ENCODE measurements at places on chromosomes 6 and 20.

DNA sequence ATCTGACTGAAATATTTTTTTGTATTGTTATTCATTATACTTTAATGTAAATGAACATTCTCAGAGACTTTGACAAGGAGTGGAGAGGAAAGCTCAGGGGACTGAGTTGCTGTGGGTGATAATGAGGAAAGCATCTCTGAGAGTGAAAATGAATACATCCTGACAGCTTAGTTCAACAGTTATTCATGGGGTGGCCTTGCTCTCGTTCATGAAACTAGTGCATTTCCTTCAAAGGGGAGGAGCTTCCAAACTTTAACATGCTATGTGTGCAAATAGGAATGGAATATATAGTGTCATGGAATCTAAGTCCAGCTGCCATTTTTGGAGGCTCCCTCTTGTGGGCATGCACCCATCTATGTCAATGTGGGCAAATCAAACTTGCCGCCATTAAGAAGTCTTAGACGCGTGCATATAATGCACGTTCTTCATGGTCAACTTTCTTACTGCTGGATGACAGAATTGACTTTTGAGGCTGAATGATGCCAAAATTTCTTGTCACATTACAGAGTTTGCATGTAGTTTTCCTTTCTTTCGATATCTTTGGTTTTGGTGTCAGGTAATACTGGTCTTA is 124.3 kb upstream of the TMEM170B start:
- DNase-seq: no peak

GRCh38 chr6:157469378-157469777 is 88.4 kb downstream of the ZDHHC14 start:
- no peak for DNase-seq

DNA sequence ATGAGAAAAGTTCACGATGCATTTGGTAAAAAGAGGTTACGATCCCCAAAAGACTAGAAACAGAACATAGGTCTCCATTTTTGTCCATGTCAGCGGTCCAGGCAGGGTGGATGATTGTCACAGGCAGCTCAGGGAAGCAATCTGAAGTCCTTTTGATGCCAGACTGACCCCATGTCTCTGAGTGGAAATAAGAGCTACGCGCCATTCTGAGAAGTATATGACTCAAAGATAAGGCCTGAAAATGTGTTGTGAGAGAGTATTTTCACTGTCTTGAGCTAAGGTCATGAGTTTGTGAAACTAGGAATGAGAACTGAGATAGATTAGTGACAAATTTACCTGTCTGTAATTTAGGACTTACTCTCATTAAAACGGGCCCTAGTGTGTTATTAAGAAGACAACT is 69.5 kb downstream of the LYRM4 start:
- no peak for DNase-seq

- no peak for DNase-seq
Measured at GRCh38 chr6:125296471-125296870, 5.3 kb downstream of the HDDC2 start.

- DNase-seq: no peak
Measured at GRCh38 chr20:42963796-42964195, 225.9 kb downstream of the PTPRT start.

DNA sequence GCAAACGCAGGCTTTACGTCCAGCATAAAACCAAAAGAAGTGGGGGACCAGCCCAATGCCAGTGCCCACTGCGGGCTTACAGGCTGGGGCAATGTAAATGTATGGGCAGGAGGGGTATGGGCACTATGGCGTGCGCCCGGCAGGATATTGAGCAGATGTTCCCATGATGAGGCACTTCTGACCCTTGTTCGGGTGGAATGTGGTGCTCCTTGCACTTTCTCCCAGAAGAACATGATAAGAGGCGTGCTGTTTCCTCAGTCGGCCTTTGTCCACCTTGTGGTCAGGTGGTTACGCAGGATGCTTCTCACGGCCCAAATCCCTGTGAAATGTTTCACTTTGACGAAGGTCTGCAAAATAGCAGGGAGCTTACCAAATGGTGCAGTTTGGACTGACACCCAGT is 4.8 kb upstream of the GPR31 start:
- DNase-seq: peak; percentile 61

GRCh38 chr6:74439123-74439811 is 743.3 kb downstream of the CD109 start:
- DNase-seq: no peak

DNA sequence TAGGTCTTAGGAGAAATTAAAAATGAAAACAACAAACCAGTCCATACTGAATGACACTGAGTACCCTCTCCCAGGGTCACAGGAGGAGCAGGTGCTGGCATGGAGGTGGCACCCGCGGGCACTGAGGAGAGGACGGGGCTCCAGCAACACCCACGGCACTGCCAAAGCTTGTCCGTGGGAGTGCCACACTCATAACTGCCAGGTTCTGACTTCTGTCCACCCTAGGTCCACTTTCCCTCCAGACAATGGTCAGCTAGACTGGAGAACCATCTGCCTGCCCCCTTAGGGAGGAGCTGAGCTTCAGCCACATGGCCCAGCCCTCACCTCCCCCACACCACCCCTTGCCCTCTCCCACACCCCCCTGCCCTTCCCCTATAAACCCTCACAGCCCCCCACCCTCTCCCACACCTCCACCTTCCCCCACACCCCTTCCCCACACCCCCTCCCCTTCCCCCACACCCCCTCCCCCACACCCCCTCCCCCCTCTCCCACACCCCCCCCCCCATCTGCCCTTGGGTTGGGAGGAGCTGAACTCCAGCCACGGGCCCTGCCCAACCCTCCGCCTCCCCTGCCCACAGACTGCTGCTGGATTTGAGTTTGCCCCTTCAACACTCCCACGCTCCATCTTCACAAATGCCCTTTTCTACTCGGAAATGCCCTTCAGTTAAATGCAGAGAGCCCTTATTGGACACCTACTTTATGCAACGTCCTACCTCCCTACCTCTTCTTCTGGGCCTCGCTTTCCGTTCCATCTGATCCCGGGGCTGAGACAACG is 129.6 kb downstream of the TAF4 start:
- peak; percentile 40 for DNase-seq

GRCh38 chr6:89433252-89434149 is 549 bp downstream of the ANKRD6 start:
- peak; percentile 72 for DNase-seq

DNA sequence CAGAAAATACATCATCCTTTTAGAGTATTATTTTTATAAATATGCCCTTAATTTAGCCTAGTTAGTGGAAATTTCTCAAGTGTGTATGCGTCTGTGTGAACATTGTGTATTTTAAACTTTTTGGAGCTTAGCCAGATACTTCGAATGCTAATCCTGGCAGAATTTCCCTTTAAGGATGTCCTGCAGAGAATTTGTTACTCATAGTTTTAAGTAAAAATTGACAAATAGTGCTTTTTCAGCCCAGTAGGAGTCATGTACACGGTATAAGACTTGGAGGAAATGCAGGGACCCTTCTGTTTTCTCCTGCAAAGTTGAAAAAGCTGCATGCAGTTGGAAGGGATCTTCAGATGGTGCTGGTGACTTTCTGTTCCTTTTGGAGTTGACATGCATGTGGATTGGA is at the start of gene FHL5:
Gene FHL5 (plus strand): TSS at position 243 of the 400 bp plus-strand sequence. CDS start 40,486 bp downstream, outside the sequence.
- DNase-seq: no peak

GRCh38 chr6:97123112-97123511 is 159.9 kb downstream of the MMS22L start:
- no peak for DNase-seq

- DNase-seq: no peak
Measured at GRCh38 chr20:62313021-62313420, 10.2 kb downstream of the ADRM1 start.

- DNase-seq: no peak
Measured at GRCh38 chr20:30288346-30288745, 969.1 kb upstream of the DEFB115 start.

GRCh38 chr6:132814716-132815570 is 574 bp downstream of the RPS12 start:
- DNase-seq: no peak

DNA sequence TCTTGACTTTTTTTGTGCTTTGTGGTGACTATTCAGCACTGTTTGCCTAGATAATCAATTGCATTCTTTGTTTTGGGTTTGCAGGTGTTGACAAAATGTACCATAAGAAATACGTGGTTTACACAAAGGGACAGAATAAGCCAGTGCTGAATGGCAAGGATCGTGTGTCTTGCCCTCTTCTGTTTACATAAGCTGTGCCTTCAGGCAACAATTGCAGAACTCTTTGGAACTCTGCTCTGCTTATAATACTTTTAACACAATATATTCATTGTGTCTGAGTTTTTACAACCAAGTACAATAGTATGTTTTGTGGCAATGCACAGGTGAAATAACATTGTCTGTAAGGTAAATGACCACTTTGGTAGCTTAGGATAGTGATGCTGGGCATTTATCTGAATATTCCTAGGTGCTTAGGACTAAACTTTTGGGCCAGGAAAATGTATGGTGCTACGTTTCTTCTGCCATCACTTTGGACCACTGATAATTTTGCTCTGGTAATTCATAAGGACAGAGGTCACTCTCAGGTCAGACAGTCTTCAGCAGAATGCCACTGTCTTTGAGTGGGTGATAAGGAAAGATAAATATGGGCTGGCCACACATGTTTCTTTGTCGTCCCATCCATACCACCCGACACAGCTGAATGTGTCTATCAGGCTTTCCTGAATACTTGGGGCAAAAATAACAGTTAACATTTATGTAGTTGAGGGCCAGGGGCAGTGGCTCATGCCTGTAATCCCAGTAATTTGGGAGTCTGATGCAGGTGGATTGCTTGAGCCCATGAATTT is 344.6 kb upstream of the IMPG1 start:
- DNase-seq: no peak

- DNase-seq: no peak
Measured at GRCh38 chr20:725491-725890, 42.8 kb downstream of the SLC52A3 start.

GRCh38 chr6:146389740-146390139 is 153.9 kb upstream of the RAB32 start:
- DNase-seq: no peak

DNA sequence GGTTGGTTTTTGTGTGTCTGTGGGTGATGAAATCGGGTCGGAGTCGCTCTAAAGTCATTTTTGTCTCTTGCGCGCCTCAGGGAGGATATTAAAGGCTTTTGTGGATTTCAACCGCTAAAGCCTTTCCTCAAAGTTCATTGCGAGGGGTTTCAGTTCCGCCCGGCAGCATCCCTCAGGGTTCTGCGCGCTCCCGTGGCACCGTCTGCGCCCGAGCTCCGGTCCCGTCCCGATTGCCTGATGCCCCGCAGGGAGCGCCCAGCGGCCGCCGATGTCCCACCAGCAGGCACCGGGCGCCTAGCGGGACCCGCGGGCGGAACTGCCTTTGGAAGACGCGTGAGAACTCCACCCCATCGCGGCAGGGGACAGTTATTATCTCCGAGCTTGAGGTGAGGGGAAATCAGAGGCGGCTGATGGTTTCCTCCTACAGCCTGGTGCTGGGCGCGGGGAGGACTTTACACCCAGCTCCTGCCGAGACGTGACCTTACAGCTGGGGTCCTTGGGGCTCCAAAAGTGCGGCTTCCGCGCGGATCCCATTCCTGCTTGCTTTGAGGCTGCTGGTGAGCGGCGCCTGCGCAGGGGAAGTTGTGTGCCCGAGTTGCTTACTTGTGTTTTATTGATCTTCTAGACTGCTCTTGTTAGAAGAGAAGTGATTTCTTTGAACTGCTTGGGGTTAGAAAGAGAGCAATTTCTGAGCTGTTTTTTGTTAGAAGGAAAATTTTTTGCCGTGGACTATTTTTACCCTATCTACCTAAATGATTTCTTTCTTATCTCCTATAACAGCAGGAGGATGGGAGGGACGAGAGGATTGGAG is 27.1 kb downstream of the ULBP1 start:
- DNase-seq: peak; percentile 82

GRCh38 chr20:7980332-7981046 is 39.1 kb downstream of the TMX4 start:
- DNase-seq: peak; percentile 53

DNA sequence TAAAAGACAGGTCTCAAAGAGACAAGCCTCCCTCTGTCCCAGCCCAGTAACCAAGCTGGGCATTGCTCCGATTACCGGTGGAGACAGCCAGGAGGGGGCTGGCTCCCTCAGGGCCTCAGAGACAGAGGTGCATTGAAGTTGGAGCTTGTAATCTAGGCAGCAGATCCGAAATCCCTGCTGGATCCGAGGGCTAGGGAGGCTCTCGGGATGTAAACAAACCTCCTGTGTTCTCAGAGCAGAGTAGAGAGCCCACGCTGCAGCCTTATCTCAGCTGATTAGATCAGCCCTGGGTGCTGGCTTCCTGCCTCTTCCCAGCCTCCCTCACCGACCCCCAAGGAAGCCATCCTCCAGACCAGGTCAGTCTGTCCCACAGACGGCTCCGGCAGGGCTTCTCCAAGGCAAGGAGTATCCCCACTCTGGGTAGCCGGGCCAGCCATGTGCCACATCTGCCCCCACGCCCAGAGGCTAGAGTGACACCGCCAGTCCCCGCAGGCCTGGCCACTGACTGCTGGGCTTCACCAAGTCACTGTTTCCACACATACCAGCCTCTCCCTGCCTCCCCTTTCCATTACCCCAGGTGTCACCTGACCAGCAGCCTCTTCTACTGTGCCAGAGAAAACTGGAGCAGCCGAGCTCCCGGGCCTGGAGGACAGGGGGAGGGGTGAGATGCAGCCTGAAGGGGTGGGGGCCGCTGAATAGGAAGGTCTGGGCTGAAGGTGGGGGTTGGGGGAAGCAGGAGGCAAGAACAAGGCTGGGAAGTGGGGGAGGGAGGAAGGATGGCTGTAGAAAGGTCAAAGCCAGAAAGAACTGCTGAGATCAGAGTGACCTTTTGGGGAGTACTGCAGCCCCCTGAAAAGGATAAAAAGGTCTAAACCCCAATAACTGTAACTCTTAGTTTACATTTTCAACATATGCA is 6.0 kb downstream of the SDC4 start:
- DNase-seq: peak; percentile 89

GRCh38 chr20:41655962-41656618 is 37.9 kb upstream of the CHD6 start:
- no peak for DNase-seq

GRCh38 chr6:87139236-87139635 is 16.1 kb upstream of the ZNF292 start:
- DNase-seq: no peak

DNA sequence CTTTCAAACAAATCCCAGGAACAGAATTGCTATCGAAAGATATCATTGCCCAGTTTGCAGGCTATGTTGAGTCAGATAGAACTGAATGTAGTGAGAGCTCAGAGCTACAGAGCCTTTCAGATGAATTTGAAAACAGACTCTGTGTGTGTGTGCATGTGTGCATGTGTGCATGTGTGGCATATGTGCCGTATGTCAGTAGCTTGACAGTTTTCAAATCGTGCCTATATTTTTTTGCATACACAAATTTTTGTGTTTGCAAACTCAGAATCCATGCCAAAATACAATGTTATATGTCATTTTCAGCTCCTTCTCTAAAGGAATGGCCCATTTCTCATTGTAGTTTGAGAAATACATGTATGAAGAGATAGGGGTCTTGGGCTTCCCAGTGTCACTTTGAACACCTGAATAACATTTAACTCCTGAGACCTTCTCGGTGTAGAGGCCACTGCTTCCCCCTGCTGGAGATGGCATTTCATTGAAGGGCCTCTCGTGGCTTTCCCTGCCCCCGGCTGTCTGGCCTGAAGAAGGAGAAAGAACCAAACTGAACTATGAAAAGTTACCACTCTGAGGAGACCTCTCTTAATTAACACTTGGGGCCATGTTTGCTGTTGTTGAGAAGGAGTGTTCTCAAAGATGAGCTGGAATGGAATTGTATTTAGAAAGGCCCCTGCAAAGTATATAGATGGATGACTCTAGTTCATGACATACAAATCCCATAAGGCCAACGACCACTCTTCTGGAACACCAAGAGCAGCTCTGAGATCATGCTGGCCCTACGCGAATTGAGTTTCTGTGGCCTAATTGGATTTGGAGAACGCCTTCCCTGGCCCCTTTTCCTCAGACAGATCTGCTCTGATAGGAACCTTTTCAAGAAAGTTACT is 58.7 kb downstream of the VAPB start:
- peak; percentile 91 for DNase-seq

All from endodermal cell (in vitro differentiated cells).